Adrenal gland (tissue), 19 donors: ENCODE measurements at places on chromosomes 4 and X. TPM values are rescaled to one million over a fixed set of nuclear protein-coding genes. Genes with fewer than 3 reads are reported as not detected.

DNA sequence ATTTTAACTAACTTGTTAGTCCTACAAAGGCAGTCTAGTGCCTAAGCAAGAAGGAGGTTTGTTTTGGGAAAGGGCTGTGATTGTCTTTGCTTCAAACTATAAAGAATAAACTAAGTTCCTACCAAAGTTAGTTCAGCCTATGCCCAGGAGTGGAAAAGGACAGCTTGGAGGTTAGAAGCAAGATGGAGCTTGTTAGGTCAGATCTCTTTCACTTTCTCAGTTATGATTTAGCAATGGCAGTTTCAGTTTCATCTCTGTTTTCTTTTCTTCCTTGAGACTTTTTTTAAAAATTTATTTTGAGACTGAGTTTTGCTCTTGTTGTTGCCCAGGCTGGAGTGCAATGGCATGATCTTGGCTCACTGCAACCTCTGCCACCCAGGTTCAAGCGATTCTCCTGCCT, 82.9 kb upstream of the NLGN4X start:
- no peak overlapping the region for H3K27ac ChIP-seq
- no peaks in the 10 kb centered on the region for H3K4me1 ChIP-seq
- no peak for DNase-seq
- no peak overlapping the region for H3K4me3 ChIP-seq
- H3K27me3 ChIP-seq, result no peaks in the 10 kb centered on the region

- no peak overlapping the region for H3K27ac ChIP-seq
- DNase-seq, result no peak
- H3K4me3 ChIP-seq, result no peak overlapping the region
- H3K4me1 ChIP-seq, result no peaks in the 10 kb centered on the region
These were observed 790.1 kb downstream of the TECRL start for GRCh38 chr4:63618883-63619718.

- no peak for DNase-seq
- H3K27me3 ChIP-seq, result no peaks in the 10 kb centered on the region
- H3K27ac ChIP-seq, result no peak overlapping the region
- peaks cover 3% of the 10 kb centered on the region for H3K4me1 ChIP-seq
- no peaks in the 10 kb centered on the region for H3K36me3 ChIP-seq
These were observed 18.9 kb downstream of the TMEM175 start for GRCh38 chr4:951186-951585.

DNA sequence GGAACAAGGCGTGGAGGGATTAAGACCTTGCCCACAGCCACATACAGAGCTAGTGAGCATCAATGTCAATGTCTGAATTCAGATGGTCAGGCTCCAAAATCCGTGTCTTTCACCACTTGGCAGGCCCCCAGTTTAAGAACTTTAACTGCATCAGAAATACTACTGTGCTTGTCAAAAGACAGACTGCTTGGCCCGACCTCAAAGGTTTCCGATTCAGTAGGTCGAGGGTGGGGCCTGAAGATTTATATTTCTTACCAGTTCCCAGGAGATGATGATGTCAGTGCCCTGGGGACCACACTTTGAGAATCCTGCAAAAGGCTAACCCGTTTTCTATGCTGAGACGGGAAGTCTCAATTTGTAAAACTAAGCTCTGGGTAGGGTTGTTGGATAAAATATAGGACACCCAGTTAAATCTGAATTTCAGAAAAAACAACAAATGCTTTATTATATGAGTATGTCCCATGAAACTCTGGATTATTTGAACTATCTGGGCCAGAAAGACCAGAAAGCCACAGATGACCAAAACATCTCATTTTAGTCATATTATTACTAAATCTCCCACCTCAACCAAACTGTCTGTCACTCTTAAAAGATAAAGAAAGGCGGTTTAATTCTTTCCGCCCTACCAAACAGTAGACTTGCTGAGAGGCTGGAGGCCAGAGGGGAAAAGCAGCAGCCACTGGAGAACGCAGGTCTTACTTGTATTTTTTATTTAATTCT, 42.7 kb downstream of the GATB start:
- no peak overlapping the region for H3K4me3 ChIP-seq
- H3K36me3 ChIP-seq, result peaks cover 11% of the 10 kb centered on the region
- H3K27me3 ChIP-seq, result no peaks in the 10 kb centered on the region
- H3K4me1 ChIP-seq, result no peaks in the 10 kb centered on the region
- no peak for DNase-seq

- H3K36me3 ChIP-seq, result no peaks in the 10 kb centered on the region
- no peak for DNase-seq
- no peaks in the 10 kb centered on the region for H3K4me1 ChIP-seq
- no peaks in the 10 kb centered on the region for H3K27me3 ChIP-seq
- H3K4me3 ChIP-seq, result no peak overlapping the region
These were observed 85.0 kb upstream of the FAT1 start for GRCh38 chr4:186808630-186809018.

GRCh38 chr4:96194993-96195392, 355.1 kb downstream of the PDHA2 start:
- no peaks in the 10 kb centered on the region for H3K36me3 ChIP-seq
- no peaks in the 10 kb centered on the region for H3K27me3 ChIP-seq
- no peak overlapping the region for H3K27ac ChIP-seq
- DNase-seq, result no peak
- H3K4me3 ChIP-seq, result no peak overlapping the region

GRCh38 chr4:153486281-153487151, 20.4 kb downstream of the TMEM131L start:
- DNase-seq, result no peak
- H3K27me3 ChIP-seq, result no peaks in the 10 kb centered on the region
- H3K4me3 ChIP-seq, result no peak overlapping the region
- no peak overlapping the region for H3K27ac ChIP-seq

DNA sequence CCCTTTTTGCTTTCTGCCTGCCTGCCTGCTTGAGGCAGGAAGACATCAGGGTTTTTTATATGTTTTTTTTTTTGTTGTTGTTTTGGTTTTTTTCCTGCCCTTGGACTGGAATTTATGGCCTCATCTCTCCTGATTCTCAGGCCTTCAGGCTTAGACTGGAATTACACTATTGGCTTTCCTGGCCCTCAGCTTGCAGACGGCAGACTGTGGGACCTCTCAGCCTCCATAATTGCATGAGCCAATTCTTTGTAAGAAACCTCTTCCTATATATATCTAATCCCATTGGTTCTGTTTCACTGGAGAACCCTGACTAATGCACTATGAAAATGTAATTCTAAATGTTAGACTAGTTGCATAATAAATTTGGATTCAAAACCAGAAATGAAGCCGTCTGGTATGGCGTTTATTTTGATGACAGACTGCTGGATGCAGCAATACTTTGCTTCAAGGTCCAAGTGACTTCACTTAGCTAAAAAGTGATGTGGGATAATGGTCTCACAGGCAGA, 59.0 kb downstream of the SEL1L3 start:
- no peaks in the 10 kb centered on the region for H3K27me3 ChIP-seq
- no peak overlapping the region for H3K4me3 ChIP-seq
- no peak for DNase-seq
- H3K27ac ChIP-seq, result no peak overlapping the region

Gene RNF212
- 6.6 TPM for polyA plus RNA-seq

Gene DKK2
- polyA plus RNA-seq, result 0.94 TPM

Gene RNF150
- 22.4 TPM for polyA plus RNA-seq

Gene HSFX3
- not detected for polyA plus RNA-seq
